ENCODE measurements at places on chromosomes 7 and 10.

- DNase-seq = no peak
These were observed 191.4 kb downstream of the BMPER start for GRCh38 chr7:34096777-34097176.

- DNase-seq = no peak
These were observed 1125.7 kb downstream of the XPNPEP1 start for GRCh38 chr10:108797573-108797972.

- DNase-seq = no peak
These were observed 60.3 kb upstream of the PLXNA4 start for GRCh38 chr7:132636581-132636980.

DNA sequence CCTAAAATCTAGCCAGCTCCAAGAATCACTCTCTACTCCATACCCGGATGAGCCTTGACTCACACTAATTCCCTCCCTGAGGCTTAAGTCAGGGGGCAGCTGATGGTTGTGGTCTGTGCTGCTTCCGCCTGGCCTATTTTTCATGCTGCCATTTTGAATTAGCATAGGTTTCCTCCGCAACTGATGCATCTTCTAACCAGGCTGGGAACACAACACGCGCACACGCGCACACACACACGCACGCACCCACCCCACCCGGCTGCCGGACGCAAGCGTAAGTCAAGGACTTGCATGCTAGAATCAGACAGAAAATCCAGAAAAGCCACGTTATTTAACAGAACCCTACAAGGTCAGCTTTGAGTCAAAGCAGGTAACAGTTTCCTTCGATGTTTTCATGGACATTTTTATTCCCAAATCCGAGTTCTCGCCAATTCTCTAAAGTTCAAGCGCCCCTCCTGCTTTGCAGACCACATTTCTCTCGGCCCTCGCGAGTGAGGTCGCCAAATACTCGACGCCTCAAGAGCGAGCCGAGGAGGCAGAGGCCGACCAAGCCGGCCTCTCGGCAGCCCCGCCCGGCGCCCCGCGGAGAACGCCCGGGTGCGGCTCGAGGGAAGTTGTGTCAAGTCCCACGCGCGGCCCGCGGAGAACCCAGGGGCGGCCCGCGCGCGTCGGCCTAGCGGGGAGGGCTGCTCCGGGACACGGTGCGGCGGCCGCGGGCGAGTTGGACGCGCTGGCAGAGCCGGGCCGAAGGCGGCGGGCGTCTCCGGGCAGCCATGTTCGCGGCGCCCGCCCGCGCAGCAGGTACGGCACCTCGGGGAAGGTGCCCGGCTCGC, 961 bp downstream of the SCRN1 start:
- peak; percentile 73 for DNase-seq

- DNase-seq = no peak
These were observed 46.4 kb upstream of the MKRN1 start for GRCh38 chr7:140525743-140526142.

DNA sequence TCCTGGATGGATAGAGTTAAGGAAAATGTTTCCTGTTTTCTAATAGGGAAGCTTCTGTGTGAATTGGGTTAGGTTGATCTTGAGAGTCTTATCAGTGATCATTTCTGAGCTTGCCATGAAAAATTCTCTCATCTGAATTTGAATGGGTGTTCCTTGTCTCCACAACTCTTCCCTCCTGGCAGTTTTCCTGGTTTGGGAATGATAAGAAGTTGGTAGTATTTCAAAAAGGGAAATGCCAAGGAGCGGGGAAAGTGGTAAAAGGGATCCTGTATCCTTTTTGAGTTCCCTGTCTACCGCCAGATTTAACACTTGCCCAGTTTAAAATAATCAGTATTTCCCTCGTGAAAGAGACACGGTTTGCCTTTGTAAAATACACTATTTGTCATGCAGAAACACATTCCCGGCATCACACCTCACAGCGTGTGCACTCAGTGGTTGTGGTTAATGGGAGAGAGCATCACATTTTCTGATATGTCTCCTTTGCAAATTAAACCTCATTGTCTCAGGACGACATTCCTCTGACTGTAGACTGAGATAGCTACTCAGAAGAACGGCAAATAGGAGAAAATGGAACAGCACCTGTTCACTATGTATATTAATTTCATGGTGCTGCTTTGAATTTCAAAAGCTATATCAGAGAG, 113.2 kb upstream of the IFRD1 start:
- no peak for DNase-seq

GRCh38 chr10:50541921-50542320, 81.8 kb downstream of the SGMS1 start:
- DNase-seq = no peak

DNA sequence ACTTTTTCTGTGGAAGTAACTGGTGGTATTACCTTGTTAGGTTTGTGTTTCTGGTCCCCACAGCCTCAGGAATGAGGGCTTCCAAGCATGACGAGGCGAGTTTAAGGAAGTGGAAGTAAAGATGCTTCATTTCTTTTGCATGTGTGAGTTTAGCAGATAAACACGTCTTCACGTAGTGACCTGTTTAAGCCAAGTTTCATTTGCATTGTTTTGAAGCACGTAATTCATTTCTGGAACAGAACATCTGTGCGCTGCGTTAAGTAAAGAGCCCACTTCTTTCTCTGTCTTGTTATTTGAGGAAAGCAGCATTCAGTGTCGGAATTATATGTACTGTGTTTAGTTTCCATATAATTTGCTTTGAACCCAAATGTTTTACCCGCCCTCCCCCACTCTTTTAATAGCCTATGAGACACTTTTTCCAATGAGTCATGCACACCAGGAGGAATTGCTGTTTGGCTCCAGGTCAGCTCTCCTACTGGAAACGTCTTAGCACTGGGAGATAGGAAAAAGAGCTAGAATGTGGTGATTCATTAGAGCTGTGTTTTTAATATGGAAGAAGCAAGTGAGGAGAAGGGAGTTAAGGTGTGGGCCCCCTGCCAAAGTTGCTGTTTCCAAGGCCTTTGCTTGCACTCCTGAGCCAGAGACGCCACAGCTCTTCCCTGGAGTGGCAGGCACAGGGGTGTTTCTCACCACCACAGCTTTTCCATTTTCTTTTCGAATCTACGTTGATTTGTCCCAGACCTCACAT, 36.7 kb downstream of the BTBD16 start:
- peak; percentile 94 for DNase-seq

- DNase-seq = no peak
These were observed 2.9 kb downstream of the A1CF start for GRCh38 chr10:50882540-50882983.

DNA sequence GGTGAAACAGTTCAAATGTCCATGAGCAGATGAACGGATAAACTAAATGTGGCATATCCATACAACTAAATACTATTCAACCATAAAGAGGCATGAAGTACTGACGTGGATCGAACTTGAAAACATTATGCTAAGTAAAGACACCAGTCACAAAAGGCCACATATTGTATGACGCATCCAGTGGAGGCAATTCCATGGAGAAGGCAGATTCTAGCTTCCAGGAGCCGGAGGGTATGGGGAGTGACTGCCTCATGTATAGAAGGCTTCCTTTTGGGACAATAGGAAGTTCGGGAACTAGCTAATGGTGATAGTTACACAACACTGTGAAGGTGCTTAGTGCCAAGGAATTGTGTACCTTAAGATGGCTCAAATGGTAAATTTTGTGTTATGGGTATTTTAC, 98.4 kb downstream of the VIPR2 start:
- DNase-seq = no peak

GRCh38 chr10:69501657-69502056, 50.4 kb downstream of the TSPAN15 start:
- DNase-seq = no peak

- peak; percentile 16 for DNase-seq
These were observed 111.5 kb upstream of the ANLN start for GRCh38 chr7:36278069-36278619.

DNA sequence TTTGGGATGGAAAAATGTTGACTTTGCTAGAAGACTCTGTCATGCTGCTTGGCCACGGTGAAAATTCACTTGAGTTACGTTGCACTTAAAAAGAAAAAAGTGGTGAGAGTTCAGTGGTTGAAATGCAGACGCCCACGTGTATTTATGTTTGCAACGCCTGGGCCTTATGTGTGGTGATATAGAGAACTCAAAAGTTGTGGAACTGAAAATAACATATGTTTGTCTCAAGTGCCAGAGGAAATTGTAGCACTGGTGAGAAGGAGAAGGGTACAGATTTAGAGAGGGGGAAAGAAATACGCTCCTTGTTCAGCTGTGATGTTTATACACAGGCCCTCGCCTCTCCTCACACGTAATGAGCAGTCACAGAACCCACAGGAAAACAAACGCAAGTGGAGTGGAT, 73.6 kb downstream of the EMX2 start:
- DNase-seq = no peak

- DNase-seq = no peak
These were observed 9.7 kb downstream of the FHIP2A start for GRCh38 chr10:114831186-114831867.

GRCh38 chr7:158406801-158407200, 180.8 kb downstream of the PTPRN2 start:
- DNase-seq = no peak

DNA sequence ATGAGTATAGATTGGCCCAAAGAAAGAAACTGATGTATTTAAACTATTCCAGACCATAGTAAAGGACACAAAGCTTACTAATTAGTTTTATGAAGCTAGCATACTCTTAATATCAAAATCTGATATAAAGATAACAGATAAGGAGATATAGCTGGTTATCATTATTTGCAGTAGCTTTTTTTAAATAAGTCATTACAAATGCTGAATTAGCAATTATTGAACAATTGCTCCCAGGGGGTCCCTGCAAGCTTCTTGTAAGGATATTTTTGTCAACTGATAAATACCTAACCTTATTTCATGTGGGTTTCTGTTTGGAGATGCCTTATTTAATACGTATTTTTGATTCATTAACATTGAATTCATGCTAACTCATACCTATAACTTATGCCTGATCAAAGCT, 99.0 kb downstream of the RAB18 start:
- DNase-seq = no peak

- DNase-seq = peak; percentile 16
These were observed 34.6 kb downstream of the ARL3 start for GRCh38 chr10:102679596-102679995.

GRCh38 chr7:75818472-75818871, 4.9 kb upstream of the CCL24 start:
- DNase-seq = no peak

- DNase-seq = no peak
These were observed 34.5 kb upstream of the CUX1 start for GRCh38 chr7:101782896-101783295.

DNA sequence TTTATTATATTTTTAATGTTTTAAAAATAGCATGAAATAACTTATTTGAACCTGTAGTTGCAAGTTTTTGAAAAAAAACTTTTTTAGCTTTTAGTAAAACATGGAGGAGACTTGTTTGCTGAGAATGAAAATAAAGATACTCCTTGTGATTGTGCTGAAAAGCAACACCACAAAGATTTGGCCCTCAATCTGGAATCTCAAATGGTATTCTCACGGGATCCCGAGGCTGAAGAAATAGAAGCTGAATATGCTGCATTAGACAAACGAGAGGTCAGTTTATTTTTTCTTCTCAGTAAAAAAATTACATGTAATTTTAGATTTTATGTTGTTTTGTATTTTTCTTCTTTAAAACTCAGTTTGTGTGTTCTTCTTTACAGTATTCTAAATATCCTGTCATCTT, 73.5 kb downstream of the ANKIB1 start:
- DNase-seq = no peak

DNA sequence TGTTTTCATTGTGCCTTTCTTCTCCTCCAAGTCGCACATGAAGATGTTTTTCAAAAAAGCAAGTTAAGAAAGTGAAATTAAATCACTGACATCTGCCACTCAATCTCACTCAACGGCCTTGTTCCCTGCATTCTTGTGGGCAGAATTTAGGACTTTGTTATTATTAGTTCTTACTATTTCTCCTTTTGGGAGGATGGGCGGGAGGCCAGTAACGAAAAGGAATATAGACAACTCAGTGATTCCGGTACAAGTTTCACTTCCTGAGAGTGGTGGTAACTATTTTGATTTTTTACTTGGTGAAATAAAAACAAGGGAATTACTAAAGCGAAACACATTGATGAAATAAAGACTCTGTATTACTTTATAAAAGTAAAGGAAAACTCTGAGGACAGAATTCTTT, 231.9 kb upstream of the HABP2 start:
- DNase-seq = no peak

GRCh38 chr10:132385721-132386418, 11.1 kb upstream of the PWWP2B start:
- DNase-seq = peak; percentile 41
